NCI-H446 treated with DMSO at 0.1 percent for 48 hours (cell line): ENCODE measurements at places on chromosomes 12 and 14.

DNA sequence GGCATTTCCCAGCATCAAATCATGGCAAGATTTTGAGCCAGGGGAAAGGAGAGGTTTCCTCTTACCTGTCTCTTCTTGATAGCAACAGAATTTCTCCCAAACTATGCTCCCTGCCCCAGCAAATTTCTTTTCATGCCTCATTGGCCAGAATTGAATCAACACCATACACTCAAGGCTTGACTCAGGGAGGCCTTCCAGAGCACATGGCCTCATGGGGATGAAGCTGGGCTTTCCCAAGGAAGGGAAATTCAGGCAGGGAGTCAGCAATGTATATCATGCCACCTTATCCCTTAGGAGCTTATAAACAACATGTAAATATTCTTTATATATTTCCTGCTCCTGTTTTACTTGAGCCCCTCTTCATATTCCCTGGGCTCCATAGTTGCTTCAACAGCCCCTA, 62.1 kb downstream of the ARF6 start:
- no peak for DNase-seq

GRCh38 chr12:122875590-122876220, 20.2 kb downstream of the VPS37B start:
- DNase-seq = no peak

DNA sequence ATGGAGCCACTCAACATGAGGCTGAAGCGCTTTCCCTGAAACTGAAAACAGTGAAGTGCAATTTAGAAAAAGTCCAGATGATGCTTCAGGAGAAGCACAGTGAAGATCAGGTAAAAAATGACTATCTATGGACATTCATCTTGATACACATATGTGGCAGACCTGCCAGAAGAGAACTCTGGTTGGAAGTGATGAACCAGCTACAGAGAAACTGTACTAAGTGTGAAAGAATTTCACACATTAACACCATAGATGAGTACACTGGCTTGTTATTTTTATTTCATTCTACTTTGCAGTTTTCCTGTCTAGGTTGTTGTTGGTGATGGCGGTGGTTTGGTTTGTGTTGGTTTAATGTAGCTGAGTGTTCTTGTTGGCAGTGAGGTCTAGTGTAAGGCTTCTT, 174.7 kb downstream of the ESR2 start:
- no peak for DNase-seq

- no peak for DNase-seq
Measured at GRCh38 chr12:52870361-52871290, 21.8 kb upstream of the KRT78 start.

DNA sequence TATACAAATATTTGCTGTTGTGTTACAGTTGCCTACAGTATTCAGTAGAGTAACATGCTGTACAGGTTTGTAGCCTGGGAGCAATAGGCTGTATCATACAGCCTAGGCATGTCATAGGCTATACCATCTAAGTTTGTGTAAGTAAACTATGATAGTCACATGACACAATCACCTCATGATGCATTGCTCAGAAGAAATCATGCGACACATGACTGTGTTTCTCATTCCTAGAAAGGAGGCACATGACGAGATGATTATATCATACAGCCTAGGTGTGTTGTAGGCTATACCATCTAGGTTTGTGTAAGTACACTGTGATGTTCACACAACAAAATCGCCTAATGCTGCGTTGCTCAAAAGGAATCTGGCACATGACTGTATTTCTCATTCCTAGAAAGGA, 31.9 kb downstream of the NOPCHAP1 start:
- no peak for DNase-seq

- DNase-seq = no peak
Measured at GRCh38 chr12:88308825-88309224, 166.7 kb downstream of the TMTC3 start.

- DNase-seq = no peak
Measured at GRCh38 chr12:112586148-112586783, 167.5 kb downstream of the PTPN11 start.

DNA sequence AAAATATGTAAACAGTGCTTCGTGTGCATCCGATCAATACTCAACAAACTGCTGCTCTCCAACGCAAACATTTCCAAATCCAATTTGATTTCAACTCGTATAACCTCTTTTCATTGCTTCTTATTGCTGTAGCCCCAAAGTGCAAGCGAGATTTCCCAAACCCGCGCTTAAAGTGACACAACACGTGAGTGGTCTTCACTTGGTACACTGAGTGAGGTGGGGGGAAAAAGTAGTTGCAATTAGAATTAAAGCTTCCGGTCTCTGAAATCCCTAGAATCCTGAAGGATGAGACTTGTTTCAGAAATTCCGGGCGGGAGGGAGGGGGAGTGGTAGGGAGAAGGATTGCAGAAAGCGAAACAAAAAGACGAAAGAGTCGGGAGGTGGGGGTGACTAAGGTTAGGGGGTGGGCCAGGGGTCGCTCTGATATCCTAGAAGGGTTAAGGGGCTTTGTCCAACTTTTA, 387.5 kb downstream of the BCAT1 start:
- no peak for DNase-seq

DNA sequence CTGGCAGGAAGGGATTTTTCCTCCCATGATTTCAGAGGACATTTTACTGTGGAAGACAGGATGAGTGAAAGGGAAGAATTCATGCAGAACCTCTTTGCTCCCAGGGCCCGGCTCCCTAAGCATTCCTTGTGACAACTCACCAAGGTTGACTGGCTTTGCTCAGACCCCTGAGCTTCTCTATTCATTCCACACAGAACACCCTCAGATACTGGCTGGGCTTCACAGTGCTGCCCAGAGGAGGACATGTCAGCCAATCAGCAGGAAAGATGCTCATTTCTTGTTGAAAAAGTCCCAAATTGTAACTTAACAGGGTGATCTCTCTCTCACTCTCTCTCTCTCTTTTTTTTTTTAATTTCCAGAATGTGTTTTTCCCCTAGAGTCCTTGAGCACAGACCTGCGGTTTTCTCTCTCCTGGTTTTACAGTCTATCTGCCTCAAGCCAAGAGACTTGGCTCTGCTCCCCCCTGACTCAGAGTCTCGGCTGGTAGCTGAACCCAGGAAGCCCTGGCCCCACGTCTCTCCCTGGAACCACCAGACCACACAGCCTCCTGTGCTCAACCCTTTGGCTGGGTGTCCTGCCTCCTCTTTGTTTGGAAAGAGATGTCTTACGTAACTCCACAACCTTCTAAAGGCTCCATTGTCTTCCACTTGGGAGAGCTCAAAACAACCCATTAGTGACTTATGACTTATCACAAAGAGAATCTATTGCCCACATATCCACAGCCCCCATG, 43.9 kb downstream of the SSPN start:
- peak; percentile 24 for DNase-seq

GRCh38 chr12:24020397-24021163, 71.1 kb upstream of the SOX5 start:
- DNase-seq = no peak
